Inflammatory macrophage treated with lipopolysaccharide for 4 hours (primary cell): ENCODE measurements at places on chromosomes 5 and 9.
A peak's percentile ranks its signal among the peaks of the same experiment; 100 is the strongest.

- peak; percentile 92 for DNase-seq
Observed at GRCh38 chr5:32029261-32029660, 144.9 kb downstream of the GOLPH3 start.

DNA sequence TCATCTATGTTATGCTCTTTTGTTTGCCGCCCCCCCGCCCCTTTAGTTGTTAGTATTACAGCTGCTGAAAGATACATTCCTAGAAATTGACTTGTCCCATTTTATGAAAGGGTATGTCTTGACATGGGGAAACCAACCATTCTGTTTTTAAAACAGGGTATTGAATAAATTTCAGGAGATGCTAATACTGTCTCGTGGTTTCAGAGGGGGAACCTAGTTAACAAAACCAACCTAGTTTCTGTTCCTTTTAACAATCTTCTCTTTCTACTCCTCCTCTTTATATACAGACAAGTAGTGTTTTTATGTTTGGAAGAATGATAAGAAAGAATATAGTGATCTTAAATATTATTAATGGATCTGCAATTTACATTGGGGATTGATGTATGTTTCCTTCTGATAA, 3.5 kb downstream of the PIP5K1B start:
- peak; percentile 13 for DNase-seq

DNA sequence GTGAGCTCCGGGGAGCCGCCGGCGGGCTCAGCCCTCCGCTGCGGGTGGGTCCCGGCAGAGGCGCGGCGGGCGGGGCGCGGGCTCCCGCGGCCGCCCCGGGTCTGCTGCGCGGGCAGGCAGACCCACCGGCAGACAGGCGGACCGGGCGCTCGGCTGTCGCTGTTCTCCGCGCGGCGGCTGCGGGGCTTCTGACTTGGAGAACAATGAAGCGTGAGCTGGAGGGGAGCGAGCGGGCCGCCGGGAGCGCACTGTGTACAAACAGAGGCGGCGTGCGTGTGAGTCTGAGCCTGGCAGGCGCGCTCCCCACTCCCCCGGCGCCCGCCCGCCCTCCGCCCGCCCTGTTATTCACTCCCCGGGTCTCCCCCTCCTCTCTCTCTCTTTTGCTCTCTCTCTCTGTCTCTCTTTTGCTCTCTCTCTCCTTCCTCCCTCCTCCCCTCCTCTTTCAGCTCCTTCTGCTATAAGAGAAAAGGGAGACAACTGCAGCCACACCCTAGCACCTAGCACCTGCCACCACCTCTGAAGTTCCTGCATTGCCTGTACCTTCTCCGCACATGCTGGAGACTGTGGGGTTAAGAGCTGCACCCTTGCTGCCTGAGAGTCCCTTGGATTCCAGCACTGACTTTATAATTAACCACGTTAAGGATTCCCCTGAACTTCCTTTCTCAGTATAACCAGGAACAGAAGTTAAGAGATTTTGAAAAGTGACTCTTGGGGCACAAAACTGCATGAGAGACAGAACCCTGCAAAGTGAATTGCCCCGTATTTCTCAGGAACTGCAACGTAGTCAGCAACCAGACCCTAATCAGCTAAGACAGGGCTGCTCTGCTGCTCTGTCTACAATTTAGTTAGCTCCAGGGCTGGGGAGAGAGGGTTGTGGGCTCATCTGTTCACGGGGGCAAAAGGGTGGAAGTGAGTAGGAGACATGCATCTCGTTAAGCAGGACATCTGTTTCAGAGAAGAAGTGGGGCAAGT, at the start of gene EDIL3:
Gene EDIL3 (minus strand): TSS at position 277 of the 972 bp plus-strand sequence. CDS start 506 bp downstream, outside the sequence.
- DNase-seq, result no peak

DNA sequence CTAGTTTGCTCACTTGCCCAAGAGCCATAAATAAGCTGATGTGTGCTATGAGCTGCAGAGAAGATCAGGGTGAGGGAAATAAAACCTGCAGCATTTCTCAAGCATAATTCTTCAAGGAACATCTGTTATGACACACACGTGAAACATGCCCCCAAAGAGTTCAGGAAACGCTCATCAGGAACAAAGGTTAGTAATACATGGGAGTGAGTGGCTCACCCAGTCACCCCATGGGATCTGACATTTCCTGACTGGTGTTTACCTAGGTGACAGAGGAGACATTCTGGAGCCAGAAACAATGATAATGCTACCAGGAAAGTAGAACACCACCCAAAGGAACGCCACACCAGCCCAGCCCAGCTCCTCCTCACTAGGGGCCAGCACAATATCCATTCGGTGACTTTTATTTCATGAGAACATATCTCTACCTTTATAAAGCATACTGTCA, 66.0 kb downstream of the FRMD3 start:
- DNase-seq, result peak; percentile 20

DNA sequence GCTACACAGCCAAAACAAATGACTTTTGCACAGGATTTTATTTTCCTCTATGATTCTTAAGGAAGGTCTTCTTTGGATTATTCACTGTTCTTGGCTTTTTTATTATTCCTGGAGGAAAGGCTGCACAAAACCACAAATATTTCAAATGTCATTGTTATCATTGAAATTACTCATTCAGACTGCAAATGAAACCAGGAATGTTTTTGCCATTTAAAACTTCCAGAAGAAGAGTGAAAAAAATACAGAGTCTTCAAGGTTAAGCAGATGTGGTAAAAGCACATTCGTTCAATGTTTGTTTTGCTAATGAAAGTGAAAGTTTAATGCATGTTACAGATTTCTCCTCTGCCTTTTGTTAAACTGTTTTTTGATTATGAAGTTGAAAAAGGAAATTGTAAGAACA, 238.2 kb downstream of the TLE4 start:
- DNase-seq, result no peak

GRCh38 chr9:95284162-95285080, 33.1 kb downstream of the FANCC start:
- DNase-seq, result no peak

GRCh38 chr9:110578575-110579033, 937 bp downstream of the SVEP1 start:
- DNase-seq, result no peak

- peak; percentile 38 for DNase-seq
Observed at GRCh38 chr5:11182441-11183080, 421.5 kb upstream of the DAP start.

GRCh38 chr9:84886866-84887265, 217.3 kb downstream of the NTRK2 start:
- DNase-seq, result no peak

GRCh38 chr5:999032-999501, 9.5 kb upstream of the NKD2 start:
- DNase-seq, result no peak

GRCh38 chr5:9653811-9654210, 23.7 kb upstream of the TAS2R1 start:
- DNase-seq, result no peak
